ENCODE measurements at places on chromosomes 7 and 10. TPM values are rescaled to one million over a fixed set of nuclear protein-coding genes. Genes with fewer than 3 reads are reported as not detected.
A peak's percentile ranks its signal among the peaks of the same experiment; 100 is the strongest.

Gene IFIT2
- total RNA-seq, result 3.6 TPM

Gene ZPBP
- not detected for total RNA-seq

Gene ARHGEF5
- 40.0 TPM for total RNA-seq

Gene HEPACAM2
- total RNA-seq, result not detected

Gene STMP1
- 60.4 TPM for total RNA-seq

Gene TMEM270
- total RNA-seq, result 0.72 TPM

Gene KLF14
- not detected for total RNA-seq

Gene IGFBP1
- total RNA-seq, result 0.92 TPM

Gene NUB1
- 63.8 TPM for total RNA-seq

Gene LIPM
- not detected for total RNA-seq

Gene SHH
- not detected for total RNA-seq

Gene SUV39H2
- 20.9 TPM for total RNA-seq

Gene OR2A1
- not detected for total RNA-seq

Gene KIAA1217
- 26.2 TPM for total RNA-seq

Gene HABP2
- total RNA-seq, result not detected

GRCh38 chr7:80139236-80139635, 4.6 kb downstream of the GNAI1 start:
- no peak for DNase-seq

DNA sequence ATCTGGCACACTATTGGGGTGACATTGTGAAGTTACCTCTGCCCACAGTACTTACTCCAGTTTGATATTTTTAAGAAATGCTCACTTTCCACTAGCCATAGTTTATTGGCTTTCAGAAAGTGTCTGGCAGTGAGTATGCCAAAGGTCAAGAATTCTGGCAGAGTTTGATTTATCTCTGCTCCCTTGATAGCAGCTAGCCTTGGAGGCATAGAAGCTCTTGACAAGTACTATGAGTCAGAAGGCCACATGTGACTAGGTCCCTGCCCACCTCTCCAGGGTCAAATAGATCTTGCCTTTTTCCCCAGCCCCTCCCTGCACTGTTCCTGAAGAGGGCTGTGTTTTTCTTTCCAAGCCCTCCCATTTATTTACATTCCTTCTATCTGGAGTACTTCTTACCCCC, 202.2 kb downstream of the AUTS2 start:
- peak; percentile 56 for DNase-seq

GRCh38 chr7:109879287-109879828, 1211.6 kb upstream of the LRRN3 start:
- no peak for DNase-seq

DNA sequence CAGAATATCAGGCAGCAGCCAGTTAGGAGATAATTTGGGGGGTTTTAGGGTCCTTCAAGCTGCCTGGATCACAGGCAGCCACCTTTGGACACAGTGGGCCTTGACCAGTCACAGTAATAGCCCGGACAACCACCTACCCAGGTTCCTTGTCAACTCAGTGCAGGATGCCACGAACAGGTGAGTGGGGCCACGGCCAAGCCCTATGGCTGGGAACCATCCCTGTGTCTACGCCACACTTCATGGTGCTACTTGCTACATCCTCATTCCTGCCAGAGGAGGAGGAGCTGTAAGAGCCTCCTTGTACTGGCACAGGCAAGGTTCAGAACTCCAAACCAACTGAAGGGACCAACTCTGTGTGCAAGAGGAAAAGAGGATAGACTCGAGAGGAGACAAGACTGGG, 19.9 kb downstream of the ITPRIP start:
- no peak for DNase-seq

DNA sequence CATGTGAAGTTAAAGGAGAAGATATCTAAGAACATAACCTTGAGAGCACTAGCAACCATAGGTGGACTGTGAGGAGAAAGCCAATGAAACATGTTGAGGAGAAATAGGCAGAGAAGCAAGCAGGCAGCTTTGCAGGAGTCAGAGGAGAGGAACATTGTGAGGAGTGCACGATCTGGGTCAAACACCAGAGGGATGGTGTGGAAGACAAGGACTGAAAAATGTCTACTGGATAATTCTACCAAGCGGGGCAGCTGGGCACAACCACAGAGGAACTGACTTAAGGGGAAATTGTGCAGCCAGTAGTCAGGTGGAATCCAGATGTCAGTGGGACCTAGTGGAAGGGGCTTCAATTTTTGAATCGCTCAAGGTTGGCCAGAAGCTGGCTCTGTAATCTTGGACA, 111.9 kb upstream of the LANCL2 start:
- DNase-seq, result no peak

GRCh38 chr7:66353547-66353946, 148.4 kb downstream of the TPST1 start:
- DNase-seq, result no peak

- DNase-seq, result no peak
These were observed 23.4 kb upstream of the LIPA start for GRCh38 chr10:89274928-89275327.

- no peak for DNase-seq
These were observed 64.4 kb downstream of the GNAI1 start for GRCh38 chr7:80199051-80199450.

DNA sequence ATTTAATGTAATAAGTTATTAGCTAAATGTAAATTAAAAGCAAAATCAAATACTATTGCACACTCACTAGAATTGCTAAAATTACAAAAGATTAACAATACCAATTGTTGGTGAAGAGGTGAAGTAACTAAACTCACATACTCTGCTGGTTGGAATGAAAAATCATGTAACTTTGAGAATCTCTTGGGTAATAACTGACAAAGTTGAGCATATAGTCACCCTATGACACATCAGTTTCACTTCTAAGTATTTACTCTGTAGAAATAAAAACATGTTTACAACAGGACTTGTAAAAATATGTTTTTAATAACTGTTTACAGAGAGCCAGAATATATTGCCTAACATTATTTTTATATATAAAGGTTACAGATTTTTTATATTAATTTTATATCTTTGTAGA, 33.6 kb downstream of the CNTNAP2 start:
- no peak for DNase-seq

DNA sequence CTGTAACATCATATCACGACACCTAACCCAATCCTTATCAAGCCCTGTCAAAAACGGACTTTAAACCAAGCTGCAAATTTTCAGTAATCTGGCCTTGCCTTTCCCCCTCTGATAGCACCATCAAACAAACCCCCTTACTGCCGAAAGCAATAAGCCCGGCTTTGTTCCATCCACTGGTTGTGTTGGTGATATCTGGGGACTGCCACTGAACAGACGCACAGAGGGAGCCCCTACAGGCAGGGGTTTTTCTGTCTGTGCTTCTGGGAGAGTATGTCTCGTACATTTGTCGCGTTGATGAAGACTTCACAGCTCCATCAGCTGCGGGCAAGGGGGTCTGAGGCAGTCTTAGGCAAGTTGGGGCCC, 550 bp upstream of the PLAU start:
- DNase-seq, result no peak

DNA sequence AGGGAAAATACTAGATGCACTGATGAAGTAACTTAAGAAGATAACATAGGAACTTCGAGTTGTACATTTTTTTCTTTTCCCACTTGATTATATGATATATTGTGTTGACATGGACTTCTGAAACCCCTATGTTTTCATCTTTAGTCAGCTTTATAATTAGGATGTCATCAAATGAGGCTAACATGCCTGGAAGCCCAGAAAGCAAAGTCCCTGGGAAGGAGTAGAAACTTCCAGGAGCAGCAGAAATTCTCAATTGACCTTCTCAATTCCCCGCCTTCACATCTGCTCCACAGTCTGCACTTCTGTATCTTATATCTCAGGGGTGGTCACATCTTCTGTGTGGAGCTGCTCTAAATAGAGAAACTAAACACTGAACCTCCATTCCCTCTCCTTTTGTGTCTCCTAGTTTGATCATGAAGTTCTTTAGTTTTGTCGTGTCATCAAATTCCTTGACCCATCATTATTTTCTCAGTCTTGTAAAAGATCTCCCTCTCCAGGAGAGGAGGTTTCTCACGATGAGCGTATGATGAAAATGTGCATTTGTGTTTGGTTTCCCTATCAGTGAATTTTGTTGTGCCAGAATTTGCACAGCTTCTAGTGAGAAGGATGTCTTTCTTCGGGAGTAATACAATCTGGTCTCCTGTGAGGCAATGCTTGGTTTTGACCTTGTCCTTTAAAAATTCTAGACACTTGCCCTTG, 303.3 kb downstream of the SUGCT start:
- no peak for DNase-seq

GRCh38 chr10:63425512-63425911, 40.3 kb downstream of the JMJD1C start:
- DNase-seq, result no peak

DNA sequence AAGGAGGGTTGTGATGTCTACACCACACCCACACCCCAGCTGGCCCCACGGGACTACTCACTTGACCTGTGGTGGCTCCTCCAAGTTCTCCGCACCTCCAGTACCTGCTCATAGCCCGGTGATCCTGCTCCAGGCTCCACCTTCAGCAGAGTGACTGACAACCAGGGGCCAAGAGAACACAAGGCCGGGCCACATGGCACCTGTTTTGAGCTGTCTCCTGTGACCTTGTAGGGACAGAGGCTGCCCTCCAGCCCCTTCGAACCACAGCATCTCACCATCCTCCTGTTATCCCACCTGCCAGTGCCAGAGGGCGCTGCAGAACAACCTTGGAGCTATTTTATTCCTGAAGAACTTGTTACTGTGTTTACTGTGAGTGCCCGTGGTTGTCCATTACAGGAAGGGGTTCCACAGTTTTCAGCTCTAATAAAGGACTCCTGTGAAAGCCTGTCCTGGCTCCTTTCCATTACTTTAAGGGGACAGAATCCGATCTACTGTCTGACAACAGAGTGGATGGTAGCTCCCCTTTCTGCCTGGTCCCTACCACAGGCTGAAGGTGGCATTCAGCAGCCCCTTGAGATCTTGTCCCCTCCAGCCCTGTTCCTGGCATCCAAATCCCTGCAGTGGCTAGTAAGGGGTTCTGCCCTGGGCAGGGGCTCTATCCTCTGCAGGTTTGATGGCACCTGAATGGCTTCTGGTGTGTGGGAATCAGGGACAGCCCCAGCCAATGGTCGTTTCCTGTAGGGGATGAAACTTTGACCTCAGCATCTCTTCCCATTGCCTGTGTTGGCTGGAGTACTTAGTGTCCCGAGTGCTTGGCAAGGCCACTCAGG, 50.8 kb downstream of the C10orf120 start:
- DNase-seq, result peak; percentile 37

GRCh38 chr7:46576950-46577349, 655.9 kb upstream of the IGFBP3 start:
- no peak for DNase-seq

GRCh38 chr7:70456719-70457118, 675.2 kb upstream of the GALNT17 start:
- DNase-seq, result no peak

DNA sequence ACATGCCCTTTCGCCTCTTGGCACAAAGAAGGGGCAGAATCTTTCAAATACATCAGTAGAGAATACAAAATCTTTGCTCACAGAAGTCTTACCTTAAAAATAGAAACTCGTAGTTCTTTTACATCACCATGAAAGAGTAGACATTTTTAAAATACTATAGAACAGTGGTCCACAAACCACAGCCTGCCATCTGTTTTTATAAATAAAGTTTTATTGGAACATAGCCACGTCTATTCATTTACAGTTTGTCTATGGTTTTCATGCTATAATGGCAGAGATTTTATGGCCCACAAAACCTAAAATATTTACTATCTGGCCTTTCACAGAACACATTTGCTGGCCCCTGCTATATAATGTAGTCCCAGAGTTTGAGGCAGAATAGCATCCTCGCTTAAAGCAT, 46.1 kb upstream of the CABCOCO1 start:
- DNase-seq, result no peak

GRCh38 chr7:156545979-156546378, 94.6 kb upstream of the RNF32 start:
- no peak for DNase-seq

DNA sequence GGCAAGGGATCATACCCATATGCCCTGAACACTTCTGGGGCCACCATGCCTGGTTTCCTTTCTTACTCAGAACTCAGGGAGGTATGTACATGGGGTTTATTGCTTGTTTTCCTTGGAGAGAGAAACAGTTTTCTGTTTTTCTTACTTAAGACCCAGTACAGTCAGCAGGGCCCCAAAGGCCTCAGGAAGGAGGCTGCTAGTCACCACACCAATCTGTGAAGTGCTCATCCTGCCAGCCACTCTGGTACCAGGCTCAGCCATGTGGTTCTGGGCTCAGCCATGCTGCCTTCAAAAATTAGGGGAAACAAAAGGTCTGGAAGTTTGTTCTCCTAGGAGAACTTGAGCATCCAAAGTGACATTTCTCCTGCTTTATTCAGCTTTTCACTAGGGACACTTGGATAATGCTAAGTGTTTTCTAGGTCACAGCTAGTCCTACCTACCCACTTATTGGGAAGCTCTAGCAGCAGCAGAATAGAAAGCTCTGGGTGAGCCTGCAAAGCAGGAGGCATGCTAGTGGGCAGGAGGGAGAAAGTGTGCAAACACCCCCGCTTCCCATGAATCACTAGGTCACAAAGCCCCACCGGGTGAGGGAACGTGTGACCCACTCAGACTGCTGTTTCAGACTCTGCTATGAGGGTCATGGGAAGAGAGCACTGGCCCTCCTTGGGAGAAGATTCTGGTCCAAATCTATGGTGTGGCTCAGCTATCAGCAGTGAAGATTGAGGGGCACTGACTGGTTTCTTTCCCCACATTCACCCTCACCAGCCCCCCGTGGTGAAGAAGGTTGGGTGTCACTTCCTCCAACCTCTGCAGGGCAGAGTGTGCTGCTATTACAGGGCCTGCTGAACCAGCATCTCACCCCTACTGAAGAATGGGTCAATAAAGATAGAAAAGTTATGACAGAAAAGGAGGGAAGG, 23.9 kb downstream of the NUDCD3 start:
- DNase-seq, result no peak

DNA sequence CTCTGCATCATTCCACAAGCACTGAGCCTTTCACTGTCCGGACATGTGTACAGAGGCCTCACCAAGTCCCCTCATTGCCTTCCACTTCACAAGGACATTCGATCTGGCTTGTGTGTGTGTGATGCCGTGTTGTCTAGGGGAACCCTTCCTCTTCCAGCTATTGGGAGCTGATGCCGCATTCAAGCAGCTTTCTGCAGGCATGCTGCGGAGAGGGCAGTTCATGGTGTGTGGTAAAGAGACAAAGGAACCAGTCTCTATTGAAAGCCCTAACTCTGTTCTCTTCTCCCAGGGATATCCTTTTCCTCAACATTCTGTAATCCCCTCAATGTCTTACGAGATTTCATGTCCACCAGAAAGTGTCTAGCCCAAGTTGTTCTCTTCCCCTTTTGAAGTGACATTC, 141.6 kb downstream of the ALOX5 start:
- DNase-seq, result no peak

GRCh38 chr10:69726850-69727249, 74.9 kb upstream of the COL13A1 start:
- no peak for DNase-seq

- DNase-seq, result no peak
These were observed 557.4 kb downstream of the CALN1 start for GRCh38 chr7:71854546-71855397.
